ENCODE measurements at places on chromosomes 11 and 22.

- DNase-seq: no peak
Observed at GRCh38 chr11:116062129-116062489, 557.9 kb upstream of the CADM1 start.

GRCh38 chr11:123006860-123007542 lies 25.4 kb upstream of the BSX start:
- no peak for DNase-seq

DNA sequence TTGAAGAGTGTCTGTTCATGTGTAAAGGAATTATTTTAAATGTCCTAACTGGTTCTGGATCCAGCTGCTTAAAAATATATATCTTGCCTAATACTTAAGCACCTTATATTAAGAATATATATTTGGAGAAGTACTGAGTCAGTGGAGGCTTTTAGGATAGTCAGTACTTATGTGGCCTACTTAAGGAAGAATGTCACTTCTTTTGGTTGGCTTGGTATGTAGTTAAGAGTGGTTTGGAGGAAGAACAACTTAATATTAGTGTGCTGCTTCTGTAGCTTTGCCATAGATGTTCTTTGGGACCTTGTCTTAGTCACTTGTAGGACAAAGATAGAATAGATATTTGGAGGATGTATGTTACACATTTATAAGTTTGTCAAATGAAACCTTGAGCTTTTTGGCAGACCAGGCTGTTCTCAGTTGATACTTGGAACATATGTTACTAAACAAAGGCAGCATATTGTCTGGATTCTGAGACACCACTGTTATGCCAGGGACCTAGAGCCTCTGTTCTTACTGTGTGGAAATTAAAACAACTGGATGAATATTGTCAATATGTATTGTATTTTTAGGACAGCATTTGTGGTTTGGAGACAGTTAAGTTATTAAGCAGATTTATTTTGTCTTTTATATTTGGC lies 4.9 kb downstream of the HIPK3 start:
- DNase-seq: no peak

- no peak for DNase-seq
Observed at GRCh38 chr11:73667891-73668290, 21.5 kb downstream of the PLEKHB1 start.

GRCh38 chr11:34972892-34973291 lies 56.5 kb downstream of the PDHX start:
- DNase-seq: no peak

DNA sequence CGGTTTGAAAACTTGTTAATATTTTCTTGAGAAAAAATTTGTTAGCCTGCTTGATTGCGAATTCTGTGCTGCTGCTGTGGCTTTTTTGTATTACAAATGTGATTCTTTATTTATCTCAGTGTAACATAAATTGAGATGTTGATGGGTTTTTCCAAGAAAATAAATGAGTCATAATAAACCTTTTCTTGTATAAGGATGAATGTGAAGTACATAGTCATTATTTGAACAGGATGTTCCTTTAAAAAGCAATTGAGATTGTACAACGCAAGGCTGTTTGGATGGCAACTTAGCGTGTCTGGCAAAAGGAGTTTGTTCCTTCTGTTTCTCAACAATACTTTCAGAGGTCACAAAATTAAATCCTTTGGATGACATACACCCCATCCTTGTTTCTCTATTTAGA lies 24.6 kb upstream of the CARD18 start:
- no peak for DNase-seq

DNA sequence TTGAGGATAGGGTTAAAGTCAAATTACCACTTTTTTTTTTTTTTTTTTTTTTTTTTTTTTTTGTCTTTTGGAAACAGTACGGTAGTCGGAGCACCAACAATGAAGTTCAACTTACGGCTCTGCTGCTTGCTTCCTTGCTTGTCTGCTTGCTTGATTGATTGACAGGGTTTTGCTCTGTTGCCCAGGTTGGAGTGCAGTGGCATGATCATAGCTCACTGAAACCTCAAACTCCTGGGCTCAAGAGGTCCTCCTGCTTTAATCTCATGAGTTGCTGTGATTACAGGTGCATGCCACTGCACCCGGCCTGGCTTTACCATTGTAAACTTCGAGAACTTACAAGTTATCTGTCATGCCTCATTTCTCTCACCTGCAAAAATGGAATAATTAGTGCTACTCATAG lies 5.8 kb downstream of the SGSM3 start:
- no peak for DNase-seq

GRCh38 chr11:128824191-128825049 lies 42.7 kb downstream of the KCNJ1 start:
- no peak for DNase-seq

GRCh38 chr11:36177836-36178235 lies 111.4 kb downstream of the COMMD9 start:
- no peak for DNase-seq

DNA sequence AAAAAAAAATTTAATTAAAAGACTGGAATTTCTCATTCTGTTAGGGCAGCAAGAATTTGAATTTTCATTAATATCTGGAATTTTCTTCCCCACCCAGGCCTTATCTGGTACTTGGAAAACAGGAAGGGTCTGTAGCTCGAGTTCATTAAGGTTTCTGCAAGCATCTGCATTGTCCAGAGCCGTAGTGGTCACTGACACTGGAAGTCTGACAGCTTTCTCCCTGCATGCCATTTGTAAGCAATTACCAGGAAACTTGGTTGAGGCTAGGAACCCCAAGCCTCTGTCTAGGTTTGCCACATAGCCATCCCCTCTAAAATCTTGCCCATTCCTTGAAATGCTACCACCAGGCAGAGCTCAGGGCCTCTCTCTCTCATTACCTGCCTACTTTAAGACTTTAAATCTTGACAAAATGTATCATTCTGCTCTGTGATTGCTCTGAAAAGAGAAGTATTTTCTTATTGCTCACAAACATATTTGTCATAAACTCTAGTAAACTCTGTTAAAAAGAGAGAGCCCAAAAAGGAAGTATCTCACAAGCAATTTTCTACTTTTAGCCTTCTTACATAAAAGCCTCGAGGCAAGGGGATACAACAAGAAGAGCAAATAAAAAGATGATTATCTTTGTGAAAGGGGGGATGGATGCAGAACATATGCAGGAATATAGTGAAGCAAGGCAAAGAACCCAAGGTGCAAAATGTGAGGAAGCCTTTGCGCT lies 5.5 kb upstream of the PGM2L1 start:
- DNase-seq: no peak

All from activated effector memory CD4-positive, alpha-beta T cell treated with Interleukin-2 at 50 U/mL for 16 hours (primary cell).